ENCODE measurements at places on chromosomes 7 and 10.

GRCh38 chr10:45001381-45002148 lies 842 bp downstream of the ZNF22 start:
- DNase-seq: peak; percentile 83

GRCh38 chr10:15444105-15445005 lies 73.3 kb upstream of the FAM171A1 start:
- no peak for DNase-seq

DNA sequence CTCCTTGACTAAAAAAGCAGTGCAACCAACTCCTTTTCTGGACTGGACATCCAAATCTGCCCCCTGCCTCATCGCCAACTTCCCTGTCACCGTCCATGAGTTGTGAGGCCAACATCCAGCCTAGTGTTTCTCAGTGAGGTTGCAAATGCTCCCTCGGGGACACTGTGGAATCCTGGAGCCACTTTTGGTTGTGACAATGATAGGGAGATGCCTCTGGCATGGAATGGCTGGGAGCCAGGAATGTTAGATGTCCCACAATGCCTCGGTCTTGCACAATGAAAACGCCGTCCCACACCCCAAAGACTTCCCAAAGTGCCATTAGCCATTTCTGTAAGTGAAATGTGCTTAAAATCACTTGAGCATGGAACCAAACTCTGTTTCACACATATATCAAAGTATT lies 105.2 kb downstream of the OSBPL3 start:
- DNase-seq: no peak

- DNase-seq: no peak
Observed at GRCh38 chr7:122883049-122883680, 3.1 kb downstream of the CADPS2 start.

DNA sequence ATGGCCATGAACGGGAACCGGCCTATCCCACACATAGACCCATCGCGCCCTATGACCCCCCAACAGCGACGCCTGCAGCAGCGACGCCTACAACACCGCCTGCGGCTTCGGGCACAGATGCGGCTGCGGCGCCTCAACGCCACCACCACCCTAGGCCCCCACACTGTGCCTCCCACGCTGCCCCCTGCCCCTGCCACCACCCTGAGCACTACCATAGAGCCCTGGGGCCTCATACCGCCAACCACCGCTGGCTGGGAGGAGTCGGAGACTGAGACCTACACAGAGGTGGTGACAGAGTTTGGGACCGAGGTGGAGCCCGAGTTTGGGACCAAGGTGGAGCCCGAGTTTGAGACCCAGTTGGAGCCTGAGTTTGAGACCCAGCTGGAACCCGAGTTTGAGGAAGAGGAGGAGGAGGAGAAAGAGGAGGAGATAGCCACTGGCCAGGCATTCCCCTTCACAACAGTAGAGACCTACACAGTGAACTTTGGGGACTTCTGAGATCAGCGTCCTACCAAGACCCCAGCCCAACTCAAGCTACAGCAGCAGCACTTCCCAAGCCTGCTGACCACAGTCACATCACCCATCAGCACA lies 9.5 kb downstream of the POLD2 start:
- no peak for DNase-seq

- DNase-seq: no peak
Observed at GRCh38 chr10:35387768-35388167, 51.5 kb downstream of the CCNY start.

- no peak for DNase-seq
Observed at GRCh38 chr10:62155054-62155680, 113.5 kb downstream of the RTKN2 start.

- DNase-seq: no peak
Observed at GRCh38 chr10:36538953-36539586, 586.3 kb upstream of the ANKRD30A start.

GRCh38 chr7:101804967-101805366 lies 12.5 kb upstream of the CUX1 start:
- no peak for DNase-seq

- DNase-seq: no peak
Observed at GRCh38 chr7:44262031-44262430, 61.3 kb downstream of the YKT6 start.

DNA sequence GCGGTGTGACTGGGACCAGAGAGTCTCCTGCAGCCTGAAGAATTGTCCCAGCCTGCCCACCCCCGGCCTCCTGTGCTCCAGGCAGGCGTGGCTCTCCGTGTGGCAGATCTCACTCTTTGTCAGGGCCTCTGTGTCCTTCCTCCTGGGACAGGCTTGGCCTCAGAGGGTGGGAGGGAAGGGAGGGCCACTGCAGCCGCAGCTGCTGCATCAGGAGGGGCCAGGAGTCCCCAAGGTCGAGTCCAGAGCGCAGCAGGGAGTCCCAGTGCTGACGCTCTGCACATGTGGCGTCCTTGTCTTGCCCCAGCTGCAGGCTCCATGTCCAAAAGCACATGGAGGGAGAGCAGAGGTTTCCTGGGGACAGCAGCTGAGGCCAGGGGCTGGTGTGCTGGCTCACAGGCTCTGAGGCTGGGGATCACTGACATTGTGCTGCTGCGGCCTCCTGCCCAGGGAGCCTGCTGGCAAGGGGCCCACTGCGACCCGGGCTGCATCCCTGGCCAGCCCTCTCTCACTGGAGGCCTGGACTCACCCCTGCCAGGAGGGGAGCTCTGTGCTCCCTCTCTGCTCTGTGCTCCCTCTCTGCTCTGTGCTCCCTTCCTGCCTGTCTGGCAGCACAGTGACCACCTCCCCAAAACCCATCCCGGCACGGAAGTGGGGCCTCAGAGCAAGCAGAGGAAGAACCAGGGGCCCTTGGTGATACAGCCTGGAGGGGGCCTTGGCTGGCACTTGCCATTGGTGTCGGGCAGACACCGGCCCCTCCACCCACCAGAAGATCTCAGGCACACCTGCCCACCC lies 114.6 kb upstream of the RET start:
- peak; percentile 56 for DNase-seq

GRCh38 chr10:103428989-103429643 lies 23.1 kb downstream of the CALHM2 start:
- no peak for DNase-seq

- DNase-seq: no peak
Observed at GRCh38 chr10:63769367-63769766, 248.2 kb downstream of the REEP3 start.

GRCh38 chr7:143360788-143361551 lies 1.5 kb downstream of the FAM131B start:
- DNase-seq: peak; percentile 64

DNA sequence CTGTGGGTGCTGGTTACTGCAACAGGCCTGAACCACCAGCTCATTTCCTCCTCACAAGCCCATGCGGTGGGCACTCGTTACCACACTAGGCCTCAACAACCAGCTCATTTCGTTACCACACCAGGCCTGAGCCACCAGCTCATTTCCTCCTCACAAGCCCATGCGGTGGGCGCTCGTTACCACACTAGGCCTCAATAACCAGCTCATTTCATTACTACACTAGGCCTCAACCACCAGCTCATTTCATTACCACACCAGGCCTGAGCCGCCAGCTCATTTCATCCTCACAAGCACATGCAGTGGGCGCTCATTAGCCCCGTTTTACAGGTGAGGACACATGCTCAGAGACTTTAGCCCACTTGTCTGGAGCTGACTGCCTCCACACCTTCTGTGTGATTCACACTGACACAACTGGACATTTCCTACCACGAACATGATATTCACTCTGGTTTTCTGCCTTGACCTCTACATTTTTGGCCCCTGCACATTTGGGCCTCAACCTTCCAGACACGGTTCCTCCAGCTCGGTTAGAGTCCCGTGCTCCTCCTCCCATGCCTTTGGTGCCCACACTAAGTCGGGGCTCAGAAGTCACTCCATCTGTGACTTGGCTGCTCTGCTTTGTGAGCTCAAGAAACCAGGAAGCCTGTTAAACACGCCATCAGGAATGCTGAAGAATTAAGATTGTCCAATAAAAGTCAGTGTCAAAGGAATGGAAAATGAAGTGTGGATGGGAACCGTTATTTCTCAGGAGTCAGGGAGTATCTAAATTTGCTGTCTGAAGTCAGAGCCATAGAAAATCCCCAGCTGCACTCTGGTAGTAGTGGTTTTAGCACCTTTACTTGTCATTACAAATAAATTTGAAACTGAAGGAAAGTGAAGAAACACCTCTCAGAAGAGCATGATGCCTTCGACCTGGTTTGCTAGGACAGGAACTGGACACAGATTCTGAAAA lies 55.8 kb upstream of the LANCL2 start:
- no peak for DNase-seq

DNA sequence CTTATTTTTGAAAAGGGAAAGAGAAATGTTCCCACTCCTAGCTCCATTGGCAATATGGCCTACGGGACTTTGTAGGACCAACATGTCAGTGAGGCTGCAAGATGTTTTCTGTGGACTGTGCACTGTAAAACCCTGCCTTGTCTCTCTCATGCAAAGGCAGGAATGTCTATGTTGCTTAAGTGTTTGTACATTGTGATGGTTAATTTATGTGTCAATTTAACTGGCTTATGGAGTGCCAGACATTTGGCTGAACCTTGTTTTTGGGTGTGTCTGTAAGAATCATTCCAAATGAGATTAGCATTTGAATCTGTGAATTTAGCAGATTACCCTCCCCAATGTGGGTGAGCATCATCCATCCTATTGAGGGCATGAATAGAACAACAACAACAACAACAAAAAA lies 4.1 kb upstream of the PCLO start:
- no peak for DNase-seq

GRCh38 chr10:20984662-20985061 lies 87.6 kb upstream of the NEBL start:
- DNase-seq: no peak

- DNase-seq: no peak
Observed at GRCh38 chr10:3493621-3494020, 291.4 kb downstream of the KLF6 start.

DNA sequence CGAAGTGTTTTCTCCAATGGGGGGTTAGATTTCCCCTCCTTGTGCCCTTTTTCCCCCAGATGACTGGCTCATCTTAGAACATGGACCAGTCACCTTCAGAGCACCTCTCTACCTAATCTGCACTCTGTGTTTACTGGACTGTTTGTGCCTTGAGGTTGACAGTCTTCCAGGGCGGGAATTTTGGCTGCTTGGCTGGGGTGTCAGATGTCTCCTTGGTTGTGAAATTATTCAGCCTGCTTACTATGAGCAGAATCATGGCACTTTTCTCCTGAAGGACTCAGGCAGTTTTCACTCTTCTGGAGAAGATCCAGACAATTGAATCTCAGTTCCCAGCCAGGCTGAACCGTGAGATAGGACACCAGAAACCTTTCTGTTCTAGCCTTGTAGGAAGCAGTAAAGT lies 60.3 kb upstream of the NFKB2 start:
- peak; percentile 82 for DNase-seq

GRCh38 chr10:28627102-28627501 lies 50.2 kb upstream of the BAMBI start:
- no peak for DNase-seq

DNA sequence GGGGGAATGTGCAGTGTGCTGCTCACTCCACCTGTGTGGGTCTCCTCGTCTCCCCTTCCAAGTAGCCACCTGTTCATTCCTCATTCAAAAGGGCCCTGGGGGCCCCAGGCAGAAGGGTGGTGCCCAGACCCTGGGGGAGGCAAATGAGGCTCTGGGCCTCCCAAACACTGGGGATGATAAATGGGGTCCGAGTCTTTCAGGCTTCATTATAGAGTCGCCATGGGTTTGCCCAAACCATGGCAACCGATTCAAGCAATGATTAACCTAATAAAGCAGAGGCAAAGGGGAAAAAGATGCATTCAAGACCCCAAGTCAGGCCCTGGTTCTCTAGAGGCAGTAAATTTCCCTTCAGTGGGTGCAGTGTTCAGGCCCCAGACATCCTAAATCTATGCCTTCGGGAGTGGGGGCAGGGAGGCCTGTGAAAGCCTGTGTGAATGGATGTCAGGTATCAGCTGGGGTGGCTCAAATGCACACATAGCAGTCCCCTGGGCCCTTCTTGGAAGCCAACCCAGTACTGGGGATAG lies 10.4 kb downstream of the NEUROG3 start:
- DNase-seq: no peak

- no peak for DNase-seq
Observed at GRCh38 chr7:55104712-55105433, 86.1 kb downstream of the EGFR start.

GRCh38 chr7:70719125-70719524 lies 412.8 kb upstream of the GALNT17 start:
- DNase-seq: no peak

DNA sequence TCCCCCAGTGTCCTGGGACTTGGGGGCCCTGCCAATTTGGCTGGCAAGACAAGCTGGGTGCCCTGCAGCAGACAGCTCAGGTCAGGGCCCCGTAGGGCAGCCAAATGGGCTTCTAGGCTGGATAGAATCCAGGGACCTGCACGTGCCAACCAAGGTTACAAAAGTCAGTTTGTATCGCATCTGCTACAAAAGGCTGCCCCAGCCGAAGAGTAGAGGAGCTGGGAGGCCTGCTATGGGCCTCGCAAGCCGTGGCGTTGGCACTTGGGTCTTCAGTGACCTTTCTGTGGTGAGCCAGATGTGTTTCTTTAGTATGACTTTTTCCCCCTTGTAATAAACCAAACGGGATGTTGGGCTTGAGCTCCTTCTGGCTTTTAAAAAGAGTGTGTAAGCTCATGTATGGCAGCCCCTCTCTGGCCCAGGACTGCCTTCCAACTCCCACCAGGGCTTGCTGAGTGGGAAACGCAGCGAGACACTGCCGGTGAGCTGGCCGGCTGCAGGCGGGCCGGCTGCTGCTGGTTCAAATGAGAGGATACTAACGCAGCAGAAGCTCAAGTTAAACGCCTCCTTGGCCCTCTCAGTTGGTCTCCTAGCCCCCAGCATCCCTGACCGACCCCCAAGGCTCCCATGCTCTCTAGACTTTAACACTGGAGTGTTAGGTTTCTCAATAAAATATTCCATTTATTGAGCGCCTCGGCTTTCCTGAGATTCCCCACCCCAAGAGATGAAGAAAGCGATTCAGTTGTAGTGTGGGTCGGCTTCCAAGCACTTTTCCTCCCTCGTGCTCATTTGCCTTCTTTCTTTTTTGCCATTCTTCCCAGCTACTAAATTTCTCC lies 3.1 kb upstream of the HOXA10 start:
- peak; percentile 70 for DNase-seq

GRCh38 chr10:120999868-121000267 lies 148.7 kb downstream of the WDR11 start:
- no peak for DNase-seq

DNA sequence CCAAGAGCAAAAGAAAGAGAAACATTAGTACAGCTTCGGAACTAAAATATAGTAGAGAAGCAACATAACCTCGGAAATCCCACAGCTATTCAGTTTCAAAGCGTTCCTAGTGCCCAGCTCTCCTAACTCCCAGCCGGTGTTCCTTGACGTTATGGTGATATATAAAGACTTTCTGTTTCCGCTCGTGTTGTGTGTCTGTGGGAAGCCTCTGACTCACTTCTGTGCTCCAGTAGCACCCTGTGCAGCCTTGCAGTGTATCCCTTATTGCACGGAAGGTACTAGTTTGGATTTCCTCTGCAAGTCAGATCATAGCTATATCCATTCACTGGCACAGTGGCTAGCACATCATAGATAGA lies 535 bp downstream of the ASAH2B start:
- no peak for DNase-seq

DNA sequence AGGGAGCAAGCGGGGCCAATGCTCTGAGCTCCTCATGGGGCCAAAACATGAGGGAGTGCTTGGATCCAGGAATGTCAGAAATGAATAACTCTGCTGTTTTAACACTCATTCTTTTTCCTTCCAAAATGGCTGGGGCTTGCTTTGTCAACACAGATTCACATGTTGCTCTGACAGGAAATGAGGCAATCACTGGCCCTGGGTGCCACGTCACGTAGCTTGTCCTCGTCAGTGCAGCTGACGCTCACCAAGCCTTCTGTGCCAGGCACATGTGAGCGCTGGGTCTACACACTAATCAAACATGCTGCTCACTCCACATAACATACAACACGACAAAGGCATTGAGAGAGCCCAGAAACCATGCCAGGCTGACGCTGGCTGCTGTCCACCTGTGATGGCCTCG lies 198.9 kb downstream of the WDR37 start:
- no peak for DNase-seq
